Tibial nerve (tissue), 4 donors: ENCODE measurements at places on chromosomes 3 and 15. TPM values are rescaled to one million over a fixed set of nuclear protein-coding genes. Genes with fewer than 3 reads are reported as not detected.

Gene C3orf20
- not detected for total RNA-seq

Gene ROBO2
- 0.44 TPM for total RNA-seq

GRCh38 chr3:128064962-128065361 is 12.7 kb downstream of the SEC61A1 start:
- no peak for DNase-seq

- no peak for DNase-seq
Observed at GRCh38 chr15:25090073-25090733, 135.4 kb downstream of the SNRPN start.
